ENCODE measurements at places on chromosomes 16 and 17.

DNA sequence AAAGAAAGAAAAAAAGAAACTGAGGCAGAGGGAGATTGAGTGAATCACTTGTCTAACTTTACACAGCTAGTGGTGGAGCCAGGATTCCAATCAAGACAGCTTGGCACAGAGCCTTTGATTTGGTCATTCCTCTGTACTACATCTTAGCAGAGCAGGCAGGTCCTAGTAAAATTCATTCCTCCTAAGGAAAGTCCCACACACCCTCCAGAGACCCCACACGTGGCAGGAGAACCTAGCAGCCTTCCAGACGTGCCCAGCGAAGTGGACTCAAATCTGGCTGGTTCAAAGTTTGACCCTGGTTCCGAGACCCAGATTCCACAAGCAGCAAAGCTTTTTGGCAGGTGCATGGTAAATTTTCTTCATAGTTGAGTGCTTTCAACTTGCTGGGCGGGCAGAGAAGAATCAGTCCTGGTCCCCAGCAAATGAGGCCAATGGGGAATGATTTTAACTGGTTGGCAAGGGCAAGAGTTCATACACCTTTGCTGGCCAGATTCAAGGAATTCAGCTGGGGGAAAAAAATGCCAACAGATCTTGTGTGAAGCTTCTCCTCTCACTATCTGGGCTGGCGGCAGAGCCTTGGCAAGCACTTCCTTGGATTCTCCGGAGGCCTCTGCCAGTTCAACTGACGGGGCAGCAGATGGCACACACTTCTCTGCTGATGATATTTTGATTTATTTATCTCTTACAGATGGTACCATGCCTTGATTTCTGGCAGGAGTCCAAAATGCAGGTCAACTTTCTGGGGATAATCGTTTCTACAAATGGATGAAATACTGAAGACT, 82.4 kb downstream of the GSG1L start:
- no peak for DNase-seq

DNA sequence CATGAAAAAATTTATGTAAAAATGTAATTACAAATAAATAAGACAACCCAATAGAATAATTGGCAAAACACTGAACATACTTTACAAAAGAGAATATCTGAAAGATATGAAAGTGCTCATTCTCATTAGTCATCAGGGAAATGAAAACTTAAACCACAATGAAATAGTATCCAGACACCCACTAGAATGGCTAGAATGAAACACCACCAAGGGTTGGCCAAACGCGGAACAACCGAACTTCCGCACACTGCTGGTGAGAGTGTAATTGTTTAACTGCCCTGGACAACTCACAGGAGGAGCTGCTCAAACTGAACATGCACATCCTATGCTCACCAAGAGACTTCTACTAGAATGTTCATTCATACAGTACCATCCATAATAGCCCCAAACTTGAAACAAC, 5.8 kb upstream of the ZDHHC7 start:
- DNase-seq = peak; percentile 54

GRCh38 chr17:29566473-29567303, at the start of gene ABHD15:
ABHD15 (minus strand) TSS chr17:29567037; CDS start chr17:29566966, 71 bp downstream.
- DNase-seq = peak; percentile 64

GRCh38 chr17:13030459-13031300, 12.9 kb upstream of the ELAC2 start:
- DNase-seq = peak; percentile 56

- DNase-seq = no peak
These were observed 853.4 kb downstream of the KCNJ2 start for GRCh38 chr17:71022758-71023157.

DNA sequence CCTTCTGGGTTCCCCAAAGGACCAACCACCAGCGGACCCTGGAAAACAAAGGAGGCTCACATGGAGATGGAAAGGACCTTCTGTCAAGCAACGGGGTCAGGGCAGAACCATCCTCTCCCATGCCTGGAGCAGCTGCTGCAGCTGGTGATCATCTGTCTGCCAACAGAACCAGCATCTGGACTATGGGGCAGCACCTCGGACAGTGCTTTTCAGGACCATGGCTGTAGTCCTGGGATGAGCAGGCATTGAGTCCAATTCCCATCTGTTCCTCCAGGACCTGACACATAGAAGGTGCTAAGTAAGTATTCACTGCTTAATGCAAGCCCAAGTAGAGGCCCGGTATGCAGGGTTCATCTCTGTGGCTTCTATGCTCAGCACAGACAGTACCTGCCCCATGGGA, 304.7 kb downstream of the XYLT1 start:
- DNase-seq = no peak

DNA sequence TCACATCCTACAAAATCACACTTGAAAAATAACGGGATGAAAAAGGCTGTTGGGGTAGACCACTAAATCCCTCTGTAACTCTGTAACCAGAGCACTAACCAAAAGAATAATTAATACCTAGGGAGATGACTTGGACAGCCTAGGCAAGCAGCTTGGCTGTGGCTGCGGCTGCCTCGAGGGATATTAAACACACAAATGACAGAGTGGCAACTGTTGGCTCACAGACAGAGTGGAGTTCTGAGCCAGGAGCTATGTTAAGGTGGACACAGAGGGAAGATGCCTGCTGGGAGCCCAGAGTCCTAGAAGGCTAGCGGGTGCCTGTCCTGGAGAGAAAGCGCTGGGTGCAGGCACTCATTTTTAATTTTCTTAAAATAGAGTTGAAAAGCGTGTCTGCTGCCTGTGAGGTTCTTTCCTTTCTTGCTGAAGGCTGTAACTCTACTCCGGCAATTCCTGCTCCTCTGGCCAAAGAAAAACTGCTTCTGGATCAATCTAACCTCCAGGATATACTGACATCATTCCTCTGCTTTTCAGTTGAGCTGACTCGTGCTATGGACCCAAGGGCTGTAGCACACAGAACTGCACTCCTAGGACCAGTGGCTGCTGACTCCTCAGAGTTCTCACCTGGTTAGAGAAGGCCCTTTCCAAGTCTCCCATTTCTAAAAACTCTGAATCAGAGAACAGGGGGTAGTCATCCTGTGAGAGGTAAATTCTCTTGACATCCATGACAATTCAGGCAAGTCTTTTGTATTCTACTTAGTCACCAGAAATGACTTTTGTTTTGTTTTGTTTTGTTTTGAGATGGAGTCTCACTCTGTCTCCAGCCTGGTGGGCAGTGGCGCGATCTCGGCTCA, 147.9 kb downstream of the STX8 start:
- no peak for DNase-seq

DNA sequence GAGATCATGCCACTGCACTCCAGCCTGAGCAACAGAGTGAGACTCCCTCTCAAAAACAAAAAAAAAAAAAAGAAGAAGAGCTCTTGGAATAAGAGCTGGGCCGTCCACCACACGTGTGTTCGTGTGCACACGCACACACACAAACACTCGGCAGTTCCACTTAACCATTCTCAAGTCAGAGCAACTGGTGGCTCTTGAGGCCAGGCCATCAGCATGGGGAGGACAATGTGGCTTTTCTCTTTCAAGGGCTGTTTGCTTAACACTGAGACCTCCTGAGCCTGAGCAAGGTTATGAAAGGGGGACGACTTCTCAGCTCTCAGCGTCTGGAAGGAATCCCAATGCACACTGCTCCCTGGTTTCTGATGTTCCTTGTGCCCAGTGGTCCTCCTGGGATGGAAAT, 444.9 kb downstream of the SOX9 start:
- DNase-seq = no peak

- DNase-seq = no peak
These were observed 92.8 kb downstream of the CYLD start for GRCh38 chr16:50834701-50835100.

- no peak for DNase-seq
These were observed 25.8 kb downstream of the CUEDC1 start for GRCh38 chr17:57929386-57929785.

DNA sequence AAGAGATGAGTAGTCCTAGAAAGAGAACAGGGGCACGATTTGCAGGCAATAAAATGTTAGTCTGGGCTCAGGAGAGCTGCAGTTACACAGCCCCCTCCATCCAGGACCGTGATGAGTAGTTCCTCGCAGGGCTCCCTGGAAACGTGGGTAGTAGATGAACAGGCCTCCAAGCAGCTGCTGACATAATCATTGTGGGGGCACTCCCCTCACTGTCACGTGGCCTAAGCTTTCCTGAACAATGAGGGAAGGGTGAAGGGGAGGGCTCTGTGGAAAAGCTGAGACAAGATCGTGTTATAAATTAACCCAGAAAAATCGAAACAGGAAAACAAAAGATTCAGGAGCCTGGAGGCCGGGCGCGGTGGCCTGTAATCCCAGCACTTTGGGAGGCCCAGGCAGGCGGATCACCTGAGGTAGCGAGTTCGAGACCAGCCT, 1.3 kb upstream of the PER1 start:
- peak; percentile 45 for DNase-seq

GRCh38 chr17:28485049-28485448, 11.6 kb downstream of the SLC13A2 start:
- DNase-seq = no peak

DNA sequence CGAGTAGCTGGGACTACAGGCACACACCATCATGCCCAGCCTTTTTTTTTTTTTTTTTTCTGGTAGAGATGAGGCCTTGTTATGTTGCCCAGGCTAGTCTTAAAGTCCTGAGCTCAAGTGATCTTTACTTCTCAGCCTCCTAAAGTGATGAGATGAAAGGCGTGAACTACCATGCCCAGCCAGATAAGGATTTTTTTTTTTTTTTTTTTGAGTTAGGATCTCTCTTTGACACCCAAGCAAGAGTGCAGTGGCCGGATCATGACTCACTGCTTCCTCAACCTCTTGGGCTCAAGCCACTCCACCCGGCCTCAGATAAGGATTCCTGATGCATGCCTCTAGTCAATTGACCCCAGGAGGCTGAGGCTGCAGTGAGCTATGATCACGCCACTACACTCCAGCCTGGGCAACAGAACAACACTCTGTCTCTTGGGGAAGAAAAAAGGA, 11.2 kb upstream of the PLEKHG4 start:
- no peak for DNase-seq

GRCh38 chr16:68257251-68257905, 6.9 kb upstream of the SLC7A6 start:
- no peak for DNase-seq

- DNase-seq = peak; percentile 68
These were observed at the start of gene PIGQ for GRCh38 chr16:569445-570254. PIGQ (plus strand) TSS chr16:569968; CDS start chr16:574075, 4,107 bp downstream.

DNA sequence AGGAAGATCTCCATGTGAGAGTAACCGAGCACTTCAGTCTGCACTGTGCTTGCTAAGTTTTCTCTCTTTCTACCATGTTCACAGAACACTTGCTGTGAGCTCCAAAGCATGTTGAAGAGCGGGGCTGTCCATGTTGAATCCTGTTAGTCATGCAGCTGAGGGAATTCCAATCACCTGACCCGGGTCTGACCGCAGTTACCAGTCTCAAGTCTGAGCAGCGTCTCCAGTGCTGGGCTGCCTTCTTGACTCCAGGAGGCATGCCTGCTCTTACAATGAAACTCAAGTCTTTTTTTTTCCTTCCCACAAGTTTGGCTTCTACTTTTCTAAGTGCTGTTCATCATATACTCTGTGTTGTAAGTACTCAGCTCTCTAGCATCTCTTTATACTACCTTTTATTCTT, 44.3 kb downstream of the HOXB1 start:
- no peak for DNase-seq

DNA sequence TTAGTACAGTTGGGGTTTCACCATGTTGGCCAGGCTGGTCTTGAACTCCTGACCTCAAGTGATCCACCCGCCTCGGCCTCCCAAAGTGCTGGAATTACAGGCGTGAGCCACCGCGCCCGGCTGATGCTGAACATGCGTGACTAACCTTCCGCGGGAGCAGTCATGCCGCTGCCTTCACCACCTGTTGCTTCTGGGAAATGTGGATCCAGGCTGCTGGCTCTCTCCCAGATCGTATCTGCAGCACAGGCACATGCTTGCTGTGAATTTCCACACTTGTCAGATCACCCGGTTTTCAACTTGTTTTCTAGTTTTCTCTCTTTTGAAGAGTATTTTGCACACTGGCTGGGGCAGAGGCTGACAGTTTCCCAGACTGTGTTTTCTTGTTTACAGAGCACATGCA, 97.9 kb downstream of the ADCY9 start:
- no peak for DNase-seq

GRCh38 chr17:61168506-61168905, 231.1 kb upstream of the TBX2 start:
- peak; percentile 19 for DNase-seq

All from activated CD4-positive, alpha-beta T cell treated with anti-CD3 and anti-CD28 coated beads, Interleukin-2, amount 50 U/mL, for 16 hours (primary cell).